Progenitor cell of endocrine pancreas (in vitro differentiated cells): ENCODE measurements at places on chromosomes 6 and 20. TPM values are rescaled to one million over a fixed set of nuclear protein-coding genes. Genes with fewer than 3 reads are reported as not detected.

Gene MOG
- not detected in 2 replicates for total RNA-seq

DNA sequence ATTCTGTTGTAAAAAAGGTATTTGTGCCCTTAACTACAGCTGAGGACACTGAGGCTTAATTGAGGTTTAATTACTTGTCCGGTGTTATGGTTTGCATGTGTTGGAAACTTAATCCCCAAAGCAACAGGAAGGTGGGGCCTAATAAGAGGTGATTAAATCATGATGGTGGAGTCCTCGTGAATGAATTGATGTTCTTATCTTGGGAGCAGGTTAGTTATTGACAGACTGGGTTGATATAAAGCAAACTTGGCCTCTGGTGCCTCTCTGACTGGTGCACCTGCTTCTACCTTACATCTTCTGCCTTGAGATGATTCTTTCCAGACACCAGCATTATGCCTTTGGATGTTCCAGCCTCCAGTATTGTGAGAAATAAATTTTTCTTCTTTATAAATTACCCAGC is 306.5 kb upstream of the HS3ST5 start:
- H3K4me3 ChIP-seq, result no peak overlapping the region
- peaks cover 14% of the 10 kb centered on the region for H3K4me1 ChIP-seq
- no peaks in the 10 kb centered on the region for H3K36me3 ChIP-seq
- H3K27ac ChIP-seq, result no peak overlapping the region

Gene HLA-DOA
- 4.1 and 5.6 TPM in 2 replicates for total RNA-seq

GRCh38 chr20:47927385-47927851 is 142.1 kb upstream of the SULF2 start:
- H3K27ac ChIP-seq, result no peak overlapping the region
- no peaks in the 10 kb centered on the region for H3K4me1 ChIP-seq
- H3K36me3 ChIP-seq, result no peaks in the 10 kb centered on the region
- no peak overlapping the region for H3K4me3 ChIP-seq
- H3K27me3 ChIP-seq, result peaks cover 7% of the 10 kb centered on the region

Gene PRL
- not detected in 2 replicates for total RNA-seq

DNA sequence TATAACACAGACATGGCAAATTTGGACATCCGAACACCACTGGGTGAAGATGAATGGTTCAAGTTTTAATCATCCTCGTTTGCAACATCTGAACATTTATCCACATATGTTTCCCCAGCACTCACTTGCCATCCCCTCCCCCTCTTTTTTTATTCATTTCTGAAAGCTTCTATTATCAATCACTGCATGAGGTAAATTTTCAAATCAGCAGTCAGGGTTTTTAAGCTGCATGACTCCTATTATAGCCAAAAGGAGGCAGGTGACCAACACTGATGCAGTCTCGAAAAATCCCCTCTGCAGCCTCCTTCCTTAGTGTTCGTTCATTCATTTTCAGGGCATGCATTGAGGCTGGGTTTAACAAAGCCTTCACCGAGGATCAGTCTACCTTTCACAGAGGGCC is 530.8 kb upstream of the JARID2 start:
- no peak for DNase-seq
- H3K27me3 ChIP-seq, result peaks cover 15% of the 10 kb centered on the region
- no peaks in the 10 kb centered on the region for H3K36me3 ChIP-seq
- no peak overlapping the region for H3K4me3 ChIP-seq

DNA sequence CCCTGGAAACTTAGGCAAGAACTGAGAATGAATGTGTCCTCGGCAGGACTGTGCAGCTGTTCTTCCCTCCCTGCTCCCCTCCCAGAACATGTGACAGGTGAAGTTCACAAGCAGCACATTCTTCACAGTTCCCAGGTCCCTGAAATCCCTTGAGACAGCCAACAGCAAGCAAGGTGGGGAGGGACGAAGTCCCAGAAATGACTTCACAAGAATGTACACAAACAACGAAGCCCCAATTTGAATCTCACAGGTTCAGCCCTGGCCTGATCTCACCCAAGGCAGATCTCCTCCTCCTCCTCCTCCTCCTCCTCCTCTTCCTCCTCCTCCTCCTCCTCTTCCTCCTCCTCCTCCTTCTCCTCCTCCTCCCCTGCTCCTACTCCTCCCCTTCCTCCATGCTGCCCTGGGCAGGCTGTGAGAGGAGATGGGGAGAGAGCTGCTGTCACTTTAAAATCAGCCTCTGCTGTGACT is 32.4 kb downstream of the WRNIP1 start:
- DNase-seq, result no peak
- no peak overlapping the region for H3K4me3 ChIP-seq
- H3K27me3 ChIP-seq, result no peaks in the 10 kb centered on the region
- peaks cover 3% of the 10 kb centered on the region for H3K36me3 ChIP-seq
- H3K4me1 ChIP-seq, result peaks cover 13% of the 10 kb centered on the region
